ENCODE measurements at places on chromosomes 4 and X.

DNA sequence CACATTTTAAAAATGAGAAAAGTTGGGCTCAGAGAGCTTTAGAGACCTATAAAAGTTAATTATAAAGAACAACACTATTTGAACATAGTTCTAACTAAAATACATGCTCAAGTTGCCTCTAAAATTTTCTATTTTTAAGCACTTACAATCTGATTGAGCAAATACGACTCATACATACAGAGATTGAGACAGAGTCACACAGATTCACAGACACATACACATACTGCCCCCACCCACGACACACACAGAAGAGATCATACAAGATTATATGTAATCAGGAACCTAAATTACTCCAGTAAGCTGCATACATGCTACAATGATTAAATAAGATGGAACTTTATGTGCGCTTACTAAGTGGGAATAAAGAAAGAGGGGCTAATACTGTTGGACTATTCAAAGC, 2.7 kb upstream of the ASB5 start:
- DNase-seq, result no peak

DNA sequence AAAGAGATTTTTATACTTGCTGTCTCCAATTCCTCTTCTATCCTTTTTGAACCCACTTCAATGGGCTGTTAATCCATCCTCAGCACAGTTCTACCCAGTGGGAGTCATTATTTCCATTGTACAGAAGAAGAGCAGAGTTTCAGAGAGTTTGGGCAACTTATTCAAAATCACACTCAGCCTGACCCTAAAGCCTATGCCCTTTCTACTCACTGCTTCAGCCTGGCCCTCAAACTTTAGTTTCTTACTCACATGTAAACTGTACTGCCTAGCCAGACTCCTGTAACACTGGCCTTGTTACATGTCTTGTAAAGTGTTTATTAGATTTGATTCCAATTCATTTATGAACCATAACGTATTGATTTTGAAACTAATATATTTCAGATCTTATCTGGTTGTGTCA, 25.1 kb upstream of the USO1 start:
- DNase-seq, result no peak

DNA sequence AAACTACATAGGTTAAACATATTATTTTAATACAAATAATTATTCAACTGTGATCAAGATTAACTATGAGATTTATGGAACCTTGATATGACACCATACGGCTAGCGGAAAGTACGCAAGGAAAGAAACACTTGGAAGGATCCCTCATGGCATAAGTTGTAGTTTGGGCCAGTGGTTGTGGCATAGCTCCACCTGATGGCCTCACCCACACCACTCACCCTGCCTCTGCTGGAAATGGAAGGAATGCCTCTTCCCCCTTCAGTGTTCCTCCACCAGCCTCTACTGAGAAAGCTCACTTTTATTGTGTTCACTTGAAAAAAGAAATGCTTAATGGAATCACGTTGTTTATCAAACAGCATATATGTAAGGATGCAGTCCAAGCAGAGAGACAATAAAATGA, 86.4 kb downstream of the BMP15 start:
- no peak for DNase-seq

- no peak for DNase-seq
Measured at GRCh38 chr4:109410776-109411175, 22.8 kb upstream of the SEC24B start.

GRCh38 chrX:100263650-100264049, 146.4 kb downstream of the PCDH19 start:
- no peak for DNase-seq

DNA sequence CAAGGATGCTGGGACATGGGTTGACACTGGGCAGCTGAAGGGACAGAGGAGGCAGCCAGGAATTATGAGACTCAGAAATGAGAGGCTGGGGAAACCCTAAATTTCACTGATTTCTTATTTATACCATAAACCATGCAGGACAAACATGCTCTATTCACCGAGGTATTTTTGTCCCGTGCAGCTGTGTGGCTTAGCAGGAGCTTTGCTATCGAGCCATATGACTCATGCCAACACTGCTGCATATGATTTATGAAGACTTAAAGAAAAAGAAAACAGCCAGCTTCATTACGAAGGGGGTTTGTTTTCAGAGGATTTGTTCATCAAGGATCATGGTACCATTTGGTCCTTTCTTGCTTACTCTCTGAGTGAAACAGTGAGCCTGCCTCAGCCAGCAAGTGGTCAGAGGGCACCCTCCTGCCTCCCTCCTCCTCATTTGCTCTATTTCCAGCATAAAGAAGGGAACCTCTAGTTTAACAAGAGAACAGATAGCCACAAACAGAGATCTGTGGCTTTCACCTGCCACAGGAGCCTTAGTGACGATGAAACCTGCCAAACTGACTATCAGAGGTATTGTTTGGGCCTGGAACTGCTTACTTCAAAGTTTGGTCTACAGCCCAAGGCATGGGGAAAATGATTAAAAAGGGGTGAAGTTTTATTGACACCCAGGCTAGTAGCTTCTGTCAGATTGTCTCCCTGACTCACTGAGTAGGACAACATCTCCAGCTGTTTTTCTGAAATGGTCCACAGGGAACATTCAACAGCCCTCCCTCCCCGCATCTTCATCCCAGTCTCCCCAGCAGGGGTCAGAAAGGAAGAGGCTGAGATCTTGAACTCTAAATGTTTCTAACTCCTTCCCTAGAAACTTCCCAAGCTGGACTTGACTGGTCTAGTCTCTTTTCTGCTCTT, 80.1 kb upstream of the MAML3 start:
- no peak for DNase-seq

DNA sequence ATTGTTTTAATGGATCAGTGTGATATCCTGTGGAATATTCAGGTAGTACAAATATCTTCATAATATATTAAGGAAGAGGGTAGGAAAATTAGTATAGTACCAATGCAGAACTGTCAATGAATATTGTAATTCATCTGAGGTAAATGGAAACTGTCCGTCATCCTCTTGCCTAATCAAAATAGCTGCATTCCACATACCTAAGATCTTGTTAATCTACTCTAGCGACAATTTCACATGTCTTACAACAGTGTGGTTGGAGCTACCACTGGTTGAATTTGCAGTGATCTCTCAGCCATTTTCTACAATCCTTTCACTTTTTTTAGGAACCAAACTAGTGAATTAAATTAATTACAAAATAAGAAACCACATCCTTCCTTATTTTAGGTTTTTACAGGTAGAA, 117.5 kb downstream of the PCDH18 start:
- no peak for DNase-seq

DNA sequence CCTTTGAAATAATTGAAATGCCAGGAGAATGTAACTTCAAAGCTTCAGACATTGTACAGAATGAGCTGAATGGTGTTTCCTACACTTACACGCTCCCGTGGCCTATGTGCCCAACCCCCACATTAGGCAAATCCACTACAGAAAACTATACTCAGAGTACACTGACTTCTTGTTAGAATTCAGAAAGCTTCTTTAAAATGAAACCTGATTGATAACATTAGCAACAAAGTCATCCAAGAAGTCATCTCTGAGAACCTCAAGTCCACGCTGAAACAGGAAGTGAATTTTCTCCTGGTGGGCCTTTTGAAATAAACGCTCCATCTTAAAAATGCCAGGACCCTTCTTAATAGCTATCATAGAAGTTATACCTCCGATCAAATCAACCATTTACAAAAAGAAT, 136.3 kb downstream of the TSPAN5 start:
- no peak for DNase-seq

DNA sequence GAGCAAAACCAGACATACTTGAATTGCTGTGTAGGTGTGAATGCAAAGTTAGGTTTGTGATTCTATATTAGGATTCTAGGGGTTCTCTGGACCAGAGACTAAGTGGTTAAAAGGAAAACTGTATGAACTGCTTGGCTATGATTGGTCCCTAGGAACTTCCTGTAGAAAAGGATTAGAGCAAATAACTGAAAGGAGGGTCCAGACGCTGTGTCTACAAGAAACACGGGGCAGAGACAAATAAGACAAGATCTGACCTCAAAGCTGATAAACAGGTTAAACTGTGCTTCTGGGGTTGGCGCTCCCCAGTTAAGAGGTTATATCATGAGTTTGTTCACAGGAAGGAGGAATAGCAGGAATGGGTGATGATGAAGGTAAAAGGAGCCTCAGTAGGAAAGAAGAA, 183.6 kb downstream of the MGST2 start:
- no peak for DNase-seq

- no peak for DNase-seq
Measured at GRCh38 chr4:176340871-176341685, 21.3 kb downstream of the SPCS3 start.

DNA sequence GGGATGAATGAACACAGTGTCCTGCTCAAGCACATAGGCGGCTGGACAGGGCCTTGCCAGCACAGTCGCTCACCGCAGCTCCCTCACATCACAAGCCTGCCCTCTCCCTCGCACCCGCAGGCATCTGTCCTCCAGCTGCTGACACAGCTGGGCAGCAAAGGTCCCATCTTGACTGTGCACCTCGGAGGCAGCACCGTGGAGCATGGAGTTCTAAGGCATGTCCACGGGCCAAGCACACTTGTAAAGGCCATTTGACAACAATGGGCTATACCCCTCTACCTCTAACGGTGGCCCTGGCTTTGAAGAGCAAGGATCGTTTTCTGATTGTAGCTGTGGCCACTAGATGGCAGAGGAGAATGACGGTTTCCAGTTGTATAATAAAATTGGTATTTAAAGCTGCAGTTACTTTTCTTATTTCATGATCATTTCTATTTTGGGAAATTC, 53.8 kb downstream of the APLN start:
- DNase-seq, result no peak

GRCh38 chr4:68288393-68288740, 42.9 kb upstream of the TMPRSS11B start:
- no peak for DNase-seq

DNA sequence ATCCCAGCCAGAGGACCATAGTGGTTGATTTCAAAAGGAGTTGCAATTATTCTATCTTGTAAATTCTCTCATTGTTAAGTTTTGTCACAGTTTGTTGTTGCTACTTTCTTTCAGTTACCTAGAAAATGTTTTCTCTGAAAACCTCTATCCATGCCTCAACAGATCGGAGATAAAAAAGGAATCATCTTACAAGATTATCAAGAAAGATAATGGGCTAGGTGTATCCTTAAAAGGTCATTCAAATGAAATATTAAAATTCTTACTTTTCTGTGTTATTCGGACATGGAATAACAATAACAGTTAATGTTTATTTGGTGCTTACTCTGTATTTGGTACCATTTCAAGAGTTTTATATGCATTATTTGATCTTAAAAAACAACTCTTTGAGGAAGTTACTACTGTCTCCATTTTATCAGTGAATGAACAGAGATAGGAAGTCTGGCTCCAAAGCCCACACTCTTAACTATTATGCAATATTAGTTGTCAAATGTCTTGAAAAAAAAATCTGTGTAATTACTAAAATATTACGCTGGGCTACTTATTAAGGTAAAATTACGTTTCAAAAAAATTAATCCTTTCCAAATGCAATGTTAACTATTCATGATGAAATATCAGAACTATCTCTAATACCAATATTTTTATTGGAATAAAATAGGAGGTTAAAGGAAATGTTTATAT, 97.5 kb downstream of the SNCA start:
- DNase-seq, result no peak

GRCh38 chr4:47060561-47060960, 29.2 kb downstream of the GABRB1 start:
- DNase-seq, result no peak

- DNase-seq, result no peak
Measured at GRCh38 chrX:13711141-13711540, 22.2 kb downstream of the RAB9A start.

GRCh38 chr4:98170035-98170434, 26.8 kb upstream of the STPG2 start:
- no peak for DNase-seq

DNA sequence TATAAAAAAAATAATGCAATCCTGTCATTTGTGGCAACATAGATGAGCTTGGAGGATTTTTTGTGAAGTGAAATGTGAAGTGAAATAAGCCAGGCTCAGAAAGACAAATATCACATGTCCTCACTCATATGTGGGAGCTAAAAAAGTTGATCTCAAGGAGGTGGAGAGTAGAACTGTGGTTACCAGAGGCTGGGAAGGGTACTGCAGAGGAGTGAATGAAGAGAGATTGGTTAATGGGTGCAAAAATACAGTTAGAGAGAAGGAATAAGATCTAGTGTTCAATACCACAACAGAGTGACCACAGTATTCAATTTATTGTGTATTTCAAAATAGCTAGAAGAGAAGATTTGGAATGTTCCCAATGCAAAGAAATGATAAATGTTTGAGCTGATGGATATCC, 13.4 kb upstream of the ZCCHC18 start:
- no peak for DNase-seq

DNA sequence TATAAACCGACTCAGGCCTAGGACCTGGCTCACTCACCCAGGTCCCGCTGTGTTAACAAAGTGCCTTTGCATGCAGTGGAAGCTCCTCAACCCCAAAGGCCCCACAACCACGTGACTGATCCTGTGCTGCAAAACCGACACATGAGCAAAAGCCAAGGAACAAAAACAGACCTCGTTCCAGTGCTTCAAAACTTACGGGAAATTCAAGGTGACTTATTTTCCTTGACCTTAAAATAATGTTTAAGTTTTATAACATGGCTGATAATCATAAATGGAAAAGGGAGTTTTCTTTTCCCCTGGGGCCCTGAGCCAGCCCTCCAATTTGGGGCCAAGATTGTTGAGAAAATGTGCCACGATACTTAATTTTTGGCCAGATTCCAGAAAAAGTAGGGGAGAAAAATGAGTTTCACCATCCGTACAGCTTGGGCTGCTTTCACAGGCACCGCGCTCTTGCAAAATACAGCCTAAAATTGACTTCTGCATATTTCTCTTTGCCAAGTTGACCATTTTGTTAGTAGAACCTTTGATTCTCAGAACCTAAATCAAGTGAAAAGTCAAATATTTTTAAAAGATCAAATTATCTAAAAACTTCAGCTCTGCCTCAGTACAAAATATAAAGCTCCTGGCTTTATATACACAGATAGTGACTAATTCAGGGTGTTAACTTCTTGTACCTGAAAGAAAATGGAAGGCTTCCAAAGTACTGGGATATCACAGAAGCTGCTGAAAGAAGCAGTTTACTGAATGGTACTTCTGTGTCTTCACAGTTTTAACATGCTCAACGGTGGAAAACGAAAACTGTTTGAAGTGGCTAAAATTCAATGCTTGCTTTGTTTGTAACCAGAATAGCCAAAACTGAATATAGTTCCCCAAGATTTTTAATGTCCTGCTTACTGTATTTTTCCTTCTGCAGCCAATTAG, 93.8 kb downstream of the APBB2 start:
- no peak for DNase-seq
